ENCODE measurements at places on chromosomes 5 and 9.

GRCh38 chr9:88969646-88970373 lies 21.5 kb upstream of the S1PR3 start:
- no peak for DNase-seq

DNA sequence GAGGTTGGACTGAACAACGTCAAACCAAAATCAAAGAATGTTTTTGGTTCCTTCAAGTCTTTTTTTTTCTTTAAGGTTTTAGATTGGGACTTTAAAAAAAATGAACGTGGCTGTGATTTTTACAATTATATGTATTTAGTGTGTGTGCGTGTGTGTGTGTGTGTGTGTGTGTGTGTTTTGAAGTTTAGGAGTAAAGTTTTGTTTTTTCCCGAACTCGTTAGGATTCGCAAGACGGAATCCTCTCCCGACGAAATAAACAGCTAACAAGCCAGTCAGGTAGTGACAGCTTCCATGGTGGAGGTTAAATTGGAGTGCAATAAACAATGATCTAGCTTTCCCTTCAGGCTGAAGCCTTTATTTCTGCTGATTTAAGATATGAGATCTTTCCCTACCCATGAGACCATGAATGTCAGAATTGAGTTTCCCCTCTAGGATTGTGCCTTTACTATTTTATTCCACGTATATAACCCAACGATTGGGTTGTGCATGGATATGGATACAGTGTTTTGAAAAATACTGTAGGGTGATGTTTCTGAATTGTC lies 1.2 kb downstream of the KIAA1958 start:
- DNase-seq, result no peak

DNA sequence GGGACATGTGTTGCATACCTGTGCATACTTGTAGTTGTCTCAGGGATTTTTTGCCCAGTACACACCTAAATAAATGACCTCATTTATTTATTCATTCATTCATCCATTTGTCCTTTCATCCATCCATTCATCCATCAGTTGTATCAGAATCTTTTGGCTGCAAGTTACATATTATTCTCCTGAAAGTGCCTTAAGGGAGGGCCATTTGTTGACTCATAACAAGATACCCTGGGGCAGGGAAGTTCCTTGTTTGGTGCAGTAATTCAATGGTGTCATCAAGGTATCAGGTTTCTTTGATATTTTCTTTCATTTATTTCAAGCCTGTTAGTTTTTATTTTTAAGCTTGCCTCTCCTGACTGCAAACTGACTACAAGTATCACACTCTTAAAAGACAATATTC lies 597.9 kb upstream of the TLE4 start:
- no peak for DNase-seq

DNA sequence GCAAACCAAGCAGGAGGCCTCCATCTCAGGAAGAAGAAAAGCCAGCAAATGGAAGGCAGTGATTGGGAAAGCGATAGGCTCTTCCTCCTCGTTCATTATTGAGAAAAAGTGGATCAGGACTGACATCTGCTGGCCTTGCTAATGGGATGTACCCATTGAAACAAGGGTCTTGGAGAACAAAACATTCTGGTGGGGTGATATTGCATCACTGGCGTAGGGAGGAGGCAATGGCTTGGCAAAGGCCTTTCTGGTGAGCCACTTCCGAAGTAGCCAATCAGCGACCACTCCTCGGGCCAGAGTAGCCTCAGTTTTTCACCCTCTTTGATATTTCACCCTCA lies 86.7 kb upstream of the NFIB start:
- DNase-seq, result no peak

DNA sequence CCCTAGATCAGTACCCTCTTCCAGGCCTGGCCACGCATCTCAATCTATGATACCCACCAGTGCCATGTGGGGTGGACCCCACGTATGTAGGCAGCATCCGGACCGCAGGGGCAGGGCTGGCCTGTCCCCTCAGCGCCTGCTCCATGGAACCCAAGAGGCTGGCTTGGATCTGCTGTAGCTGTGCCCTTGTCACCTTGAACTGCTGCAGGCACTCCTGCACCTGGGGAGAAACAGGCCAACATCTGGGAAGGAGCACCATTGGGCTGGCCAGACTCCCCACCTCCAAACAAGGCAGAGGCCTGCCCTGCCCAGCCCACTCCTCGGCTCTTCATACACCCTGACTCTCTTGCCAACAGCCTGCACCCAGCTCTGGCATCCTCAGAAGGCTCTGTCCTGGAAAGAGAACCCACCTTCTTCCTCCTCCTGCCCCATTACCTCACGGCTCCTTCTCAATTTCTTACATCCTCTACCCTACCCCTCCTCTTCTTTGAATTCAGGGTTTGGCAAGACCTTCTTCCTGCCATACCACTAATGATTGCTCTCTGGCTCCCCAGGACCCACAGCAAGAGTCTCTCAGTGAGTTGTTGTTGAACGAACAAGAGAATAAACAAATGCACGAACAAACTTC lies 7.7 kb downstream of the HK3 start:
- DNase-seq, result no peak

GRCh38 chr5:158811350-158811749 lies 288.4 kb downstream of the EBF1 start:
- DNase-seq, result no peak

- no peak for DNase-seq
Observed at GRCh38 chr9:129995409-129996160, 47.4 kb downstream of the FNBP1 start.

GRCh38 chr5:75670577-75670976 lies 46.7 kb downstream of the POC5 start:
- no peak for DNase-seq
